ENCODE measurements at places on chromosomes 12 and 14.

GRCh38 chr12:110844551-110845338 is 2.0 kb upstream of the CCDC63 start:
- no peak for DNase-seq

- no peak for DNase-seq
These were observed 271.1 kb downstream of the CCER1 start for GRCh38 chr12:90683871-90684270.

DNA sequence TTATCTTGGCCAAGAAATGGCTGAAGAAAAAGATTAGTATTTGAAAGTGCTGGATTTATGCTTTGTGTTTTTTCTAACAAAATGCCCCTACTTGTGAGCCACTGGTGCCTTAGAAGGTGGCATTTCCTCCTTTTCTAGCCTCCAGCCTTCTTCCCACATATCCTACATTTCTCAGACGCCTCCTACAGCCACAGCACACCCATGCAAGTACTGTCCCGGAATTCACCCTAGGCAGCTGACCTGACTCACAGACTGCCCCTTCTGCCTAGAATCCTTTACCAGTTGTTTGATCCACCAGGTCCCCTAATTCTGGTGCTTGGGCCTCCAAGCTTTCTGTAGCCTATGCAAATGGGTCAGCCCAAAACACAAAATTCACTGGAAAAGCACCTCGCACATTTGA is 166.0 kb downstream of the FOXN3 start:
- DNase-seq, result no peak

GRCh38 chr12:14771651-14772137 is 31.6 kb downstream of the WBP11 start:
- no peak for DNase-seq

GRCh38 chr12:6950401-6950801 is 755 bp upstream of the PTPN6 start:
- DNase-seq, result no peak

DNA sequence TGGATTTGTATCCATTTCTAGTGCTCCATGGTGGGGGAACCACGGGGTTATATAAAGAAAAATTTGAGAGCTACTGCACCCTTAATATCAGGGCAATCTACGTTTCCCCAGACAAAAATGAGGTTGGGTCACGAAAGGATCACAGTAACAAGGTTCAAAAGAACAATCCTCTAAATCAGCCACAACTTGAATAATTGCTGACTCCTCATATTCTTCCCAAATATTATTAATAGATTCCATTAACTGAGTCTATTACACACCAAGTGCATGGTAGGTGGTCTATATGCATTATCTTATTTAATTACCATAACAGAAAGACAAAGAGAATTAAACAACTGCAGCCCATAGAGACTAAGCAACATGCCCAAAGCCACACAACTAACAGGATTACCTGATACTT is 438.2 kb downstream of the ETNK1 start:
- DNase-seq, result no peak

DNA sequence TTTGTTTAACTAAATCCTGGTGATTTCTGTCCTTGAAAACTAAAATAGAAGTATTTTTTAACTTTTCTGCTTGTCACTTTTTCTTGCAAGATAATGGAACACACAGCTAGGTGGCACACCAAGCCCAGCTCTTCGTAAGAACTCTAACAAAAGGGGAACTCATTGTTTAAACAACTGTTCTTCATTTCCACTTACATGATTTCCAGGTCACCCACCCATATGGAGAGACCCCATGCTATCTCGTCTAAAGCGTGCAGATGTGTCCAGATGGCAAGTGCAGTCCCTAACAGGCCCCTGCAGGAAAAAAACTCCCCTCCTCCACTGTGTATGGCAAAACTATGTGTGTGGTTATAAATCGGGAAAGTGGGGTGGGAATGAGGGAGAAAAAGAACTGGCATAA is 43.3 kb upstream of the NT5DC3 start:
- DNase-seq, result no peak

- DNase-seq, result no peak
These were observed 137.6 kb upstream of the SSTR1 start for GRCh38 chr14:38070061-38070588.

DNA sequence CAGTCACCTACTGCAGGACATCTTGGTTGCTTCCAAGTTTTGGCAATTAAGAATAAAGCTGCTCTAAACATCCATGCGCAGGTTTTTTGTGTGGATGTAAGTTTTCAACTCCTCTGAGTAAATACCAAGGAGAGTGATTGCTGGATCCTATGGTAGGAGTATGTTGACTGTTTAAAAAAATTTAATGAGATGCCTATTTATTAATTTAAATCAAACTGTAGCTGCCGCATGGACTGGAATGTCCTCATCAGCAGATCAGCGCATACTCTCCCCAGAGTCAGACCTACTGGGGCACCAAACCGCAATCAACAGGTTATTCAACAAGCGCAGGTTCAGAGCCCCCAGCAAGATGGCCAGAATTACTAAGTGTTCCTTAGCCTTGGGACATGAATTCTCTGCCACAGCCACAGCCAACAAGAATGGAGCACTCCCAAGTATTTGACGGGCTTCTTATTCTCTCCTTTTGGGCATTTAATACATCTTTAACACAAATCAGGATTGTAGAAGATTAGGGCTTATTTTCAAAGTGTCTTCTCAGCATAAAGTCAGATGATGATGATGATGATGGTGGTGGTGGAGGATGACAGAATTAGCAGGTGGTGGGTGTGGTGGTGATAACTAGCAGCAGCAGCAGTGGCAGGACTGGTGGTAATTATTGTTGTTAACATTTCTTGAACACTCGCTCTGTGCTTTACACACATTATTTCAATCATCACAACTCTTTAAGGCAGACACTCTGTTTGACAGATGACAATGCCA is 170.7 kb downstream of the CHST11 start:
- no peak for DNase-seq

DNA sequence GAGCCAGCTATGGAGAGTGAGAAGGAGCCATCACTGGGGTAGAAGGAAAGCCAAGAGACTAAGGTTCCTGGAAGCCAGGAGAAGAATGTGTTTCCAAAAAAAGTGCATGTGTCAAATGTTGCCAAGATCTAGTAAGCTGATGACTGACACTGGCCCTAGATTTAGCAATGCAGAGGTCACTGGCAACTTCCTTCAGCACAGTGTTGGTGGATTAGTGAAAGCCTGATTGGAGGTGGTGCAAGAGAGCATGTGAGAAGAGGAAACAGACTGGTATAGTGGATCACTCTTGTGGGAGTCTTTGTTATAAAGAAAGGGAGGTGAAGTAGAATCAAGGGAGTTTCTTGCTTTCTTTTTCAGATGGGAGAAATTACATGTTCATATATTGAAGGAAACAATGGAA is 34.1 kb upstream of the CHGA start:
- DNase-seq, result no peak

DNA sequence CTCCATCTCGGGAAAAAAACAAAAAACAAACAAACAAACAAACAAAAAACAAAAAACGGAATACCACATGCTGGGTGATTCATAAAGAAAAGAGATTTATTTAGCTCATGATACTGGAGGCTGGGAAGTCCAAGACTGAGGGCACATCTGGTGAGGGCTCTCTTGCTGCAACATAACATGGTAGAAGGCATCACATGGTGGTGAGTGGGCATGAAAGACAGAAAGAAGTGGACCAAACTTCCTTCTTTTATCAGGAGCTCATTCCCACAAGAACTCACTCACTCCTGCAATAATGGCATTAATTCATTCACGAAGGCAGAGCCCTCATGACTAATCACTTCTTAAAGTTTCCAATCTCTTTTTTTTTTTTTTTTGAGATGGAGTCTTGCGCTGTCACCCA is 8.0 kb upstream of the LGMN start:
- no peak for DNase-seq

DNA sequence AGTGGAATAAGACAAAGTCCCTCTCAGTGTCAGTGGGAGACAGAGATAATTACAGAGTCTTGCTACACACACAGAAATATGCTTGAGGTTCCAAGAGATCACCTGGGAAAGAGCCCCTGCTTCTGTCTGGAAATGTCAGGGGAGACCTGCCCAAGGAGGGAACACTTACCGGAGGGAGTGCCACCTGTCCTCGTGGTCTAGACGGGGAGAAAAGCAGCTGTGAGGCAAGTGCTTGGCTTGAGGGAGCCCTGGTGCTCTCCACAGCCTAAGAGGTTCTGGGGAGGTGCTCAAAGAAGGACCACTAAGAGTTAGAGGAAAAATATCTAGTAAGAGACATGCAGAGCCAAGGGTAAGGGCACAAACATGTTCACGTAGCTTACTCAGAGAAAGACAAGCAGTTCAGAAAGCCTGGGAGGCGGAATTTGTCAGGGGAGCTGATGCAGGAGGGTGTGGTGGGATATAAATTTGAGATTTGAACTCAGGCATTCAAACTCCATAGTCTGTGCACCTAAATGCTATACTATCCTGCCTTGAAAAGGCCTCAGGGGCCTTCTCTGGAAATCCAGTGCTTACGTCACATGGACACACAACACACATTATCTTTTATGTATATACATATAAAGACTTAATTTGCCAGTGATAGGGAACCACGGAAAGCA is 38.2 kb upstream of the GNPNAT1 start:
- no peak for DNase-seq

DNA sequence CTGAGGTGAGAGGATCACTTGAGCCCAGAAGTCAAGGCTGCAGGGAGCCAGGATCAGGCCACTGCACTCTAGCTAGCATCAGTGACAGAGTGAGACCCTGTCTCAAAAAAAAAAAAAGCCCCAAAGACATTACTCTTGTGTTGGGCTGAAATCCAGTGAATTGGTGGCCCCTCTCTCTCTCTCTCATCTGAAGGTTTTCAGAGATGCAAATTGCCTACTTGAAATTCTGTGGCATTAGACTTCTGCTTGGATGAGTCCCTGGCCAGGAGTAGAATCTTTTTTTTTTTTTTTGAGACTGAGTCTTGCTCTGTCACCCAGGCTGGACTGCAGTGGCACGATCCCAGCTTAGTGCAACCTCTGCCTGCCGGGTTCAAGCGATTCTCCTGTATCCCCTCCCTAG is 112.0 kb upstream of the ATF7IP start:
- no peak for DNase-seq

DNA sequence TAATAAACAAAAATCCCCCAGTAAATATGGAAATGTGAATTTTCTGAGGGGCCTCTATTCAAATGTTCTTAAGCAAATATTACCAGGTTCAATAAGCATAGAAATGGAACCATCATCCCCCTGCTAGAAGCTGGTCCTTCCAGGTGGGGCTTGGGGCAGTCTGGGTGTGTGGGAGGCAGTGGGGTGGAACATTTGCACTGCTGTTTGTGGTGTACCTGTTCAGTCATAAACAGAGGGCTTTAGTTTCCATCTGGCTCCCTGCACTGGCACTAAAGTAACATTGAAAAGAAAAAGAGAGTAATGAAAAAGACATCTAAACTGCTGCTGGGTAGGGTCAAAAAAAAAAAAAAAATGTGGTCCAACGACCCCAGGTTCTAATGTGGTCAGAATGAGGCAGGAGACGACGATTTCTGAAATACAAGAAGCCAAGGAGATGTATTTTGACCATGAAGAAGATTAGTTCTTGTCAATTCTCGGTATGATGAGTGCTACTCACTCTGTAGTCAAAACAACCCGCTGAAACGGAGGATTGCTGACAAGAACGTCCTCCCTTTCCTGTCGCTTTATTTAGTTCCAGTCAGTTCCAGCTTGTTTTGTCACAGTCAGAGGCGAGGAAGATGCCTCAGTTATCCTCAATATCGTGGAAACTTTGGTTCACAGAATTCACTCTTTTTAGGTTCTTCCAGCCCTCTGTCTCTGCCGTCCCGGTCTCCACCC is 44.2 kb upstream of the MANSC4 start:
- DNase-seq, result no peak

- DNase-seq, result no peak
These were observed 36.4 kb upstream of the C14orf180 start for GRCh38 chr14:104542871-104543830.

DNA sequence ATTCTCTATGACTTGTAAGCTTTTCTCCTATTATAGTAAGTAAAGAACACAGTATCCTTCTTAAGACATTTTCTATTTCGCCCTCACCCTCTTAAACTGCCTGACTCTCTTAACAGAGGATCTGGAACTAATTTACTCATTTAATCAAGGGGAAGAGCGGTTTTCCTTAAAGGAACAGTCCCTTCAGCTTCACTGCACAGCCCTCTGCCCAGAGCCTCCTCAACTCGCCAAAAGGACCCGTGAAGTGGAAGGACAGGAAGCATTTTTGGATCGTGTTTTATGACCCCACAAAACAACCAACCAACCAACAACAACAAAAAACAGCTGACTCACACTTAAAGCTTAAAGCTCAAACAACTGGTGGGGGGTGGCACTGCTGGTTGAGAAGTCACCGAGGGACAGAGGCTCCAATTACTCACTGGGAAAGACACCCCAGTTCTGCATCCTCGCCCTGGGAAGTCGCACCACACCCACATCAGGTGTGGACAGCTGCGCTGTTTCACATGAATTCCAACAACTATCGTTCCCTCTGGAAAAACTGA is 35.7 kb downstream of the NID2 start:
- no peak for DNase-seq

GRCh38 chr14:85336817-85337216 is 193.1 kb upstream of the FLRT2 start:
- DNase-seq, result no peak

GRCh38 chr14:61646366-61647116 is 48.8 kb upstream of the HIF1A start:
- DNase-seq, result no peak

GRCh38 chr12:4610481-4610880 is 38.4 kb downstream of the AKAP3 start:
- DNase-seq, result no peak

DNA sequence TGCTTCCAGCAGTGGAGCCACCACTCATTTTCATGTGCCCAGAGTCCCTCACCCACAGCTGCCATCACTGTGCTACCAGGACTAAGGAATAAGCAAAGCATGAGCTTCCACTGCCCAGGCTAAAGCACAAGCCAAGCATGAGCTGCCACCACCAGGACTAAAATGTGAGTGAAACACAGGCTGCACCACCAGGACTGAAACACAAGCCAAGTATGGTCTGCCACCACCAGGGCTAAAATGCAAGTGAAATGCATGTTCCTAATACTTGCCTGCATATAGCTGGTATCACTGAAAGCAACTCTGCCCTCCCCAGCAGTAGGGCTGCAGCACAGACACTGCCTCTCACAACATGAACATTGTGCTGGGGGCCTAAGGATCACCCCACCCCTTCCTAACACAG is 30.0 kb downstream of the CEP83 start:
- DNase-seq, result no peak

- no peak for DNase-seq
These were observed 3.2 kb upstream of the MED13L start for GRCh38 chr12:116280595-116281290.

- no peak for DNase-seq
These were observed 27.5 kb downstream of the BEST3 start for GRCh38 chr12:69671597-69671996.

GRCh38 chr14:89678768-89679167 is 261.7 kb upstream of the FOXN3 start:
- DNase-seq, result no peak

GRCh38 chr12:110578694-110579534 is 4.2 kb downstream of the PPTC7 start:
- DNase-seq, result no peak

GRCh38 chr12:77160931-77161330 is 95.6 kb upstream of the E2F7 start:
- DNase-seq, result no peak

GRCh38 chr12:131808744-131809371 is 19.3 kb upstream of the MMP17 start:
- DNase-seq, result no peak

GRCh38 chr12:114700392-114701103 is 16.6 kb upstream of the TBX3 start:
- no peak for DNase-seq

Data from glutamatergic neuron (in vitro differentiated cells).